Breast epithelium (tissue), 4 donors: ENCODE measurements at places on chromosomes 7 and 10. TPM values are rescaled to one million over a fixed set of nuclear protein-coding genes. Genes with fewer than 3 reads are reported as not detected.

DNA sequence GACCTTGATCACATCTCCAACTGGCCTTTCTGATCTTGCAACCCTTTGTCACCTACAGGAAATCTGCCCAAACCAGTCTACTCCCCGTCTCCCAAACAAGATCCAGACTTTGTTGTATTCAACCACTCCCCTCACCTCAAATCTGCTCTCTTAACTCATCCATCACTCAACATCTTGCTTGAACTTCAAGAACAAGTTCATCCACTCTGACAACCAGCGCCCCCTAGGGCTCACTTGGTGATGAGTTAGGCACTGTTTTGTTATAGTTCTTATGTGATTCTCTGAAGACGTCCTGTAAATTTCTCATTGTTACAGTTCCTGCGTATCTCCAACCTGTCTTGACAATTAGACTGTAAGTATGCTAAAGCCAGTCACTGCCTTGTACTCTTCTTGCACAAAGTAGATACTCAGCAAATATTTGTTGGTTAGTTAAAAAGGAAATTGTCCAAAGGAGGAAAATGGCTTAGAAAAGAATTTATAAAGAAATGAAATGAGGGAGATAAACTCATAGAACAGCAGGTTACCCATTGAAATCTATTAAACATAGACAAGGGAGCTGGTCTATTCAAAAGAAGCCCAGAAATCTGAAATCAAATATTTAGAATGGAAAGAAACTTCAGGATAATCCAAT lies 5.3 kb downstream of the FRMD4A start:
- peak; percentile 66 for DNase-seq
- no peak overlapping the region for H3K4me3 ChIP-seq
- H3K27me3 ChIP-seq: no peaks in the 10 kb centered on the region
- H3K4me1 ChIP-seq: no peaks in the 10 kb centered on the region

GRCh38 chr7:15368653-15369052 lies 193.2 kb downstream of the AGMO start:
- no peaks in the 10 kb centered on the region for H3K4me1 ChIP-seq
- H3K36me3 ChIP-seq: no peaks in the 10 kb centered on the region
- no peak overlapping the region for H3K4me3 ChIP-seq
- H3K27ac ChIP-seq: no peak overlapping the region
- no peaks in the 10 kb centered on the region for H3K27me3 ChIP-seq
- no peak for DNase-seq

DNA sequence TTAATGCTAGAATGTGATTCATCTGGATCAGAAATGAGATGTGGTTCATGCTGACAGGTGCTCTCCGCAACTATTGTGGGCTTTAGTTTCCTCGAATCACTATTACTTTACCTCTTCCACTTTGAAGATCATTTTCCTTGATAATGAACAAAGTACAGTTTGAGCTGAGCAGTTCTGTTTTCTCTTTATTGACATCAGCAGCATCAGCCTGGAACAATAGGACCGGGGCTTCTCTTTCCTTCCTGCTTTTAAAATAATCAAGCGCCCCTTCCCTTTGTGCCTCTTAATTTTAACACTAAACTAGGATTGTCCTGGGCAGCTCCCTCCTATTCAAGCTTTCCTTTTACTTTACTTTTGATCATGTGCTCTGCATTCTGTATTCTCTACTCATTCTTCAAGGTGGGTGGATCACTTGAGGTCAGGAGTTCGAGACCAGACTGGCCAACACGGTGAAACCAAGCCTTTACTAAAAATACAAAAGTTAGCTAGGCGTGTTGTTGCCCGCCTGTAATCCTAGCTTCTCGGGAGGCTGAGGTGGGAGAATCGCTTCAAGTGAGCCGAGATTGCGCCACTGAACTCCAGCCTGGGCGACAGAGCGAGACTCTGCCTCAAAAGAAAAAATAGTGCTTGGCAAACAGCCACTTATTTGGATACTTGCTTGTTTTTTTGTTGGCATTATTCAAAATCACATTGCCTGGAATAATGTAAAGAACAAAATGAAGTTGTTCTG lies 67.0 kb upstream of the RHEB start:
- no peak overlapping the region for H3K4me3 ChIP-seq
- no peaks in the 10 kb centered on the region for H3K36me3 ChIP-seq
- H3K27me3 ChIP-seq: no peaks in the 10 kb centered on the region
- H3K4me1 ChIP-seq: no peaks in the 10 kb centered on the region
- H3K27ac ChIP-seq: no peak overlapping the region
- DNase-seq: no peak

GRCh38 chr10:62541811-62542210 lies 167.6 kb downstream of the ZNF365 start:
- no peaks in the 10 kb centered on the region for H3K4me1 ChIP-seq
- H3K27ac ChIP-seq: no peak overlapping the region
- no peak for DNase-seq
- H3K36me3 ChIP-seq: no peaks in the 10 kb centered on the region

- no peaks in the 10 kb centered on the region for H3K4me1 ChIP-seq
- no peak for DNase-seq
- no peaks in the 10 kb centered on the region for H3K36me3 ChIP-seq
- H3K4me3 ChIP-seq: no peak overlapping the region
These were observed 348.1 kb downstream of the TFEC start for GRCh38 chr7:115682507-115682906.

DNA sequence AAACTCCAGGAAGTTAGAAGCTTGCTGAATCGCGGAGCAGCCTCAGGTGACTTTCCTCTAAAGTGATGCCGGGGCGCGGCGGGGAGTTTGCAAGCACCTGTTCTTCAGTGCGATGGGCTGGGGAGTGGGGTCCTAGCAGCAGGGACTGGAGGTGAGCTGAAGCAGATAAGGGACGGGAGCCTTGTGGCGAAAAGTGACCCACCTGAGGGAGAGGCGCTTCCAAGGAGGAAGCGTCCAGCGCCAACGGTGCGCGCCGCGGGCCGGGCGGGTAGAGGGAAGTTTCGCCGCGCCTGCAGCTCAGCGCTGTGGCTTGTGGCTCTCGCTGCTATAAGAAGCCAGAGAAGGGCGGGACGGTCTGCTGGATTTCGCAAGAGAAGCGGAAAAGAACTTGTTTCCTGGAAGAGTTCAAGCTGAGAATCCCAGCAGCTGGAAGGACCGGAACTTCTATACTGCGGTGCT lies at the start of gene STEAP4:
Gene STEAP4, minus strand, starts transcription at position 305 of the 459 bp plus-strand sequence. CDS start 22,625 bp downstream, outside the sequence.
- no peaks in the 10 kb centered on the region for H3K27me3 ChIP-seq
- no peaks in the 10 kb centered on the region for H3K4me1 ChIP-seq
- peak; percentile 67 for DNase-seq
- H3K4me3 ChIP-seq: peak within 1 kb of the TSS; percentile 45

DNA sequence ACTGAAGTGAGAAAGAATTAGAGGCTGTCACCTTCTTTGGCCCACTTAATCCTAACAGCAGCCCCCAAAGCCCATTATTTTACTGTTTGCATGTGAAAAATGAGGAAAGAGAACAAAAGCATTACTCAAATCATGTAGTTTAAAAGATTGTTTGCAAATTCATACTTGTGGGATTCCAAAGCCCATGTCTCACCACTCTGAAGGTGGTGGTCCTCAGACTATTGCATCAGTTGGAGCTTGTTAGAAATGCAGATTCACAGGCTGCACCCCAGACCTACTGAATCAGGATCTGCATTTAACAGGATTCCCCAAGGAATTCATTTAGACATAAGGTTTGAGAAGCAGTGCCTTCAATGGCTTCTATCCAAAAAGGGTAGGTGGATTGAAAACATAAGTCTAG lies 93.7 kb upstream of the PDE1C start:
- H3K27me3 ChIP-seq: no peaks in the 10 kb centered on the region
- no peak overlapping the region for H3K4me3 ChIP-seq
- DNase-seq: no peak
- H3K4me1 ChIP-seq: no peaks in the 10 kb centered on the region

DNA sequence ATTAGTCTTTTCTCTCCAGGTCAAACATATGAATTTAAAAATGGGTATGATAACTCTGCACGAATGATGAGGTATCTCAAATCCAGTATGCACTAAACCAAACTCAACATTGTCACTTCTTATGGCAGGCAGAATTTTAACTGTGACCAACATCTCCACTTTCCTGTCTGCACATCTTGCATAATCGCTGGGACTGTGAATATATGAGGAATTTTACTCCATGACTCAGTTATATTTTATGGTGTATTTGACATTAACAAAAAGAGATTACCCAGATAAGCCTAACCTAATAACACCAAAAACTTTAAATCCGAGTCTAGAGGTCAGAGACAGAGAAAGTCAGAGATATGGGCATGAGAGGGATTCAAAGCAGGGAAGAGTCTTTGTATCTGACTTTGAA lies 454.5 kb upstream of the SEMA3D start:
- H3K4me3 ChIP-seq: no peak overlapping the region
- H3K27me3 ChIP-seq: no peaks in the 10 kb centered on the region
- H3K36me3 ChIP-seq: no peaks in the 10 kb centered on the region

Gene ITGB8
- total RNA-seq: 1.6 TPM

Gene SHH
- not detected for total RNA-seq

Gene OR2A1
- total RNA-seq: 0.15 TPM

GRCh38 chr7:111210996-111211395 lies 120.1 kb downstream of the LRRN3 start:
- no peaks in the 10 kb centered on the region for H3K27me3 ChIP-seq
- H3K36me3 ChIP-seq: no peaks in the 10 kb centered on the region

- H3K4me3 ChIP-seq: peak overlapping the region; percentile 93
- no peaks in the 10 kb centered on the region for H3K27me3 ChIP-seq
- no peaks in the 10 kb centered on the region for H3K36me3 ChIP-seq
- H3K4me1 ChIP-seq: no peaks in the 10 kb centered on the region
- no peak for DNase-seq
- peak overlapping the region; percentile 98 for H3K27ac ChIP-seq
These were observed 1.2 kb downstream of the BAG3 start for GRCh38 chr10:119652361-119652730.

- H3K27me3 ChIP-seq: no peaks in the 10 kb centered on the region
- H3K27ac ChIP-seq: no peak overlapping the region
- H3K4me1 ChIP-seq: peaks cover 6% of the 10 kb centered on the region
These were observed 174.5 kb upstream of the KLF14 start for GRCh38 chr7:130908345-130909160.

DNA sequence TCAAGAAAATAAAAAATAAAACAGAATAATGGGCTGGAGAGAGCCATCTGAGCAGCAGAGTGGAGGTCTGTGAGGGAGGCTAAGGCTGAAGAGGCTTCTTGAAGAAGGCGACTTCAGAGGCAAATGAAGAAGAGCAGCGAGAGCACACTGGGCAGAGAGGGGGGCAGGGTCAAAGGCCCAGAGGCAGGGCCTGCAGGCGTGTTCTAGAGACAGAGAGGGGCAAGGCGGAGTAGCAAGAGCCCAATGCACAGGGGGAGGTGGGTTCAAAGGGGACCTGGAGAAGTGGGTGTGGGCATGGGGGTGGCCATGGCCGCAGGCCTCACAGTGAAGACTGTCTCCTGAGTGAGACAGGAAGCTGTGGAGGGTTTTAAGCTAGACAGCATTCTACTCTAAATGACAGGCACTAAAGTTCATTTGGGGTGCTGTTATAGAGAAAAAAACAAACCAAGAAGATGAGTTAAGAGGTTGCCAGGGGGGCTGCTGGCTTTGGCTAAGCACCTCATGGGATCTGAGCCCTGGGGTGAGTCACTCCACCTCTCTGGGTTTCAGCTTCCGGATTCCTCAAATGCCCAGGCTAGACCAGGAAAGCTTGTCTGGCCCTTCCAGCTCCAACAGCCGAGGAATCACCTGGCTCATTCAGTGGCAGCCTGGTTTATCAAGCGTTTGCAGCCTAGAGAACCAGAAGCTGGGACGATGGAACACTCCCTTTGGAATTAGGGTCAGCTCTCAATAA lies 81.7 kb downstream of the DLG5 start:
- peak overlapping the region; percentile 45 for H3K27ac ChIP-seq
- no peaks in the 10 kb centered on the region for H3K27me3 ChIP-seq
- H3K4me3 ChIP-seq: no peak overlapping the region
- no peaks in the 10 kb centered on the region for H3K36me3 ChIP-seq
- peak; percentile 77 for DNase-seq

GRCh38 chr10:57482259-57482658 lies 785.4 kb downstream of the IPMK start:
- no peaks in the 10 kb centered on the region for H3K4me1 ChIP-seq
- no peak for DNase-seq
- H3K27me3 ChIP-seq: no peaks in the 10 kb centered on the region
- no peak overlapping the region for H3K27ac ChIP-seq
- H3K4me3 ChIP-seq: no peak overlapping the region

DNA sequence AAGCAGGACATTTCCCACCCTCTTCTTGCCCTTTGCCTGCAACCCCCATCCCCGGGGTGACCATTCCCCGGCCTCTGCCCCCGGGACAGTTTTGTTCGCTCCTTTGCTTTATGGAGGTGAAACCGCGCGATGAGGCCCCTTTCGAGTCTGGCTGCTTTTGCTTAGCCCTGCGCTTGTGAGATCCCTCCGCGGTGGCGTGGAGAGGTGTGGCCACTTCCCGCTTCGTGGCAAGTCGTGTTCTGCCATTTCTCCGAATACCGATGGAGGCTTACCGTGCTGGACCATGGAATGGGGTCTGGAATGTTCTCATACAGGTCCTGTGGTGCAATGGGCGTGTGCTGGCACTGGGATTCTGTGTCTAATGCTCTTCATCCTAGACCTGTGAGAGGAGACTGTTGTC lies 106.7 kb downstream of the LHPP start:
- H3K27ac ChIP-seq: no peak overlapping the region
- H3K4me3 ChIP-seq: no peak overlapping the region
- no peaks in the 10 kb centered on the region for H3K36me3 ChIP-seq
- no peaks in the 10 kb centered on the region for H3K27me3 ChIP-seq
- H3K4me1 ChIP-seq: no peaks in the 10 kb centered on the region

DNA sequence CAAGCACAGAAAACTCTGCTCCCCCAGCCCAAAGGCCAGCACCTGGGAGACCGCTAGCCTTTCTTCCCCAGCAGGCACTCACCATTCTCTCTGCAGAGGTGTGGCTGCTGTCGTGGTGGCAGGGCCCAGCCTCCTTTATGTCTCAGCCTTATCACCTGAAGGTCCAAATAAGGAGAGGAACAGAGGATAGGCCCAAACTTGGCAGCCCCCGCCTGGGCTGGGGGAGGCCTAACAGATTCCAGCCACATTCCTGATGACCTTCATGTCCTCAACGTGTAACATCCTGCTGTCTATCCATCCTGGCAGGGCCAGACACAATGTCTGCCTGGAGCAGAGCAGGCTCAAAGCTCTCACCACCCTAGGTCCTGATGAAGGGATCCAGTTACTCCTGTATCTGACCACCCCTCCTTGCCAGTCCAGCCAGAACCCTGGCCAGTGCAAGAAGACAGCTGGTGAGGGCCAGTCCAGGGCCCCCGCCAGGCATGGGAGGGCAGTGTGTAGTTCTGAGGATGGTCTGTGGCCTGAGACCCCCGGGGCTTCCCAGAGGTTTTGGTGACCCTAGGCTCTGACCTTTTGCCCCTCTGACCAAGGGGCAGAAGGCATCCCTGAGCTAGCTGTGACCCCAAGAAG lies at the start of gene MYL7:
Gene MYL7, minus strand, starts transcription at position 112 of the 630 bp plus-strand sequence. Its CDS starts 27 bp downstream, at position 85.
- DNase-seq: no peak
- H3K4me1 ChIP-seq: no peaks in the 10 kb centered on the region
- no peaks in the 10 kb centered on the region for H3K36me3 ChIP-seq
- no peak within 1 kb of the TSS for H3K27ac ChIP-seq
